ENCODE measurements at places on chromosomes 2 and 18.
A peak's percentile ranks its signal among the peaks of the same experiment; 100 is the strongest.

- no peak for DNase-seq
Measured at GRCh38 chr2:202203348-202203747, 35.0 kb downstream of the SUMO1 start.

DNA sequence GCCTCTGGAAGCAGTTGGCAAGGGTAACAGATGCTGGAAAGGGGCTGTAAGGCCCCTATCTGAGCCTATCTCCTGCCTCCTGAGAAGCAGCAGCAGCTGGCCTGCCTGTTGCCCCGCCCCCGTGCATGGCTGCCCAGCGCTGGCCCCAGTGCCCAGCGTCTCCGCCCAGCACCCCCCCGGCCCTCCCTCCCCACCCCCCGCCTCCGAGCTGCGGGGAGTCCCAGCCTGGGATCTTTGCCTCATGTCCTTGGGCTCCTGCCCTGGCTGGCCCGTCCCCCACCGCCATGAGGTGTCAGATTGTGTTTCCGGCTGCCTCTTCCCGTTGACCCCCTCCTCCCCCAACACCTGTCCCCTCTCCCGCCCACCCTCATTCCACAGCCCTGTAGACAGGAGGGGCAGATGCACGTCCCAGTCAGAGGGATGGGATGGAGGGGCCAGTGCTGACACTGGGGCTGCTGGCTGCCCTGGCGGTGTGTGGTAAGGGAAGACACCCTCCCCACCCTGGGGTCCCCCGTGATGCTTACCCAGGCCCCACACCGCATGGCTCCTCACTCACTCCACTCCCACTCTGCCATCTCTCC is at the start of gene CHRND:
CHRND (plus strand) TSS at position 370 of the 581 bp plus-strand sequence; CDS start at position 426, 56 bp downstream.
- DNase-seq: no peak

GRCh38 chr2:33292981-33293595 is 183.4 kb upstream of the RASGRP3 start:
- peak; percentile 88 for DNase-seq

GRCh38 chr2:225074919-225075681 is 32.8 kb upstream of the DOCK10 start:
- no peak for DNase-seq

- no peak for DNase-seq
Measured at GRCh38 chr2:180334514-180334913, 327.4 kb upstream of the CWC22 start.

- DNase-seq: no peak
Measured at GRCh38 chr2:46125798-46126197, 171.4 kb upstream of the EPAS1 start.

- no peak for DNase-seq
Measured at GRCh38 chr2:240595381-240596079, 9.0 kb downstream of the CAPN10 start.

DNA sequence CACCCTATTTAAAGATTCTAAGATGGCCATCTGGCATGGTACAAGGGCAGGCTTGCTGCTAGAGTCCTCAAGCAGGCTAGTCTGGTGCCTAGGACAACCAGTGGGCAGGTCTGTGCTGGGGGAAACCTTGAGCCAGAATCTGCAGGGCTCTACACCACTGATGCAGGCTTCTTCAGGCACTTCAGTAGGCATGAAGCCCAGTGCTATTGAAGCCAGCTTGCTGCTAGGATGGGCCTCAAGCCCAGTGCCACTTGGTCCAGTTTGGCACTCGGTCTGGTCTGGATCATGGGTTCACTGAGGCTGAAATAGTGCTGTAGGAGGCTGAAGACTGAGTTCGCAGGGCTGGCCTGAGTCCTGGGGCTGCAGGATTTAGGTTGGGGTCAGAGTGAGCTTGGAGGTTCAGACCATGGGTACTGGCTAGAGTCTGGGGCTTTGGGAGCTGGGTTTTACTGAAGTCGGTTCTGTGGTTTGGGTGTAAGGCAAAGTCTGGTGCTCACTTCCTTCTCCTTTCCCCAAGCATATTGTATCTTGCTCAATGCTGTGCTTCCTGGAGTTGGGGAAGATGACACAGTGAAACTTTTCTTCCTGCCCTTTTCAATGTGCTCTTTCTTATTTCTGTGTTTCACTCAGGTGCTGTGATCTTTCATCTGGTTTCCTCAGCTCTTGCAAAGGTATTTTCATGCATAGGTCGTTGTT is 41.2 kb downstream of the SP100 start:
- no peak for DNase-seq

GRCh38 chr18:65767406-65767805 is 16.6 kb downstream of the CDH7 start:
- DNase-seq: no peak

DNA sequence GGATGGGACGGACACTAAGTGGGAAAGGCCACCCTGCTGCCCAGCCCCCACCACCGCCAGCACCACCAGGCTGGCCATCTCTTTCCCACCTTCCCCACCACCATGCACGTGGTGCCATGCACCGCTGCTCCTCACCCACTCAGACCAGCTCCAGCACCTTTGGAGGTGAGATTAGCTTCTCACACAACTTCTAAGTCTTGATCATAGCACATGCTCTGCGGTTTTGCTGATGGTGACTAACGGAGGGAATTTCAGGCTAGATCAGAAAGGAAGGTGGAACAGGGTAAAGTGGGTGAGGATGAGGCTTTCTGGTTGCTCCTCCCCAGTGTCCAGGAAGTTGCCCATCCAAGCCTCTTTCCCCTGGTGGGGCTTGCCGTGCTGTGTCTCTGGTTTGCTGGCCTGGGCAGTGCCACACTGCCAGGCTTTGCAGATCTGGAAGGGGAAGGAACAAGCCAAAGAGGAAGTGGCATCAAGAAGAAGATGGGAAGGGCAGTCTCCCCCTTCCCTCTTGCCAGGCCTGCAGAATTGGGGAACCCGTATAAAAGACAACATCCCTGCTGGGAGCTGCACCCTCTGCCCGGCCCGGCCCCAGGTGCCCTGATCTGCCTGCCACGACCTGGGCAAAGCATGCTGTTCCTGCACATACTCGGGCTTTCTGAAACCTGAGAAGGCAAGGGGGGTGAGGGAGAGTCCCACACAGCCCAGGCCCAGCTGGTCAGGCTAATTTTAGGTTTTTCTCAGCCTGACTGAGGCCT is 44.3 kb upstream of the CAB39 start:
- DNase-seq: no peak

GRCh38 chr18:52367953-52368742 is 28.2 kb downstream of the DCC start:
- DNase-seq: no peak

- DNase-seq: no peak
Measured at GRCh38 chr2:168518555-168519066, 62.5 kb downstream of the CERS6 start.

DNA sequence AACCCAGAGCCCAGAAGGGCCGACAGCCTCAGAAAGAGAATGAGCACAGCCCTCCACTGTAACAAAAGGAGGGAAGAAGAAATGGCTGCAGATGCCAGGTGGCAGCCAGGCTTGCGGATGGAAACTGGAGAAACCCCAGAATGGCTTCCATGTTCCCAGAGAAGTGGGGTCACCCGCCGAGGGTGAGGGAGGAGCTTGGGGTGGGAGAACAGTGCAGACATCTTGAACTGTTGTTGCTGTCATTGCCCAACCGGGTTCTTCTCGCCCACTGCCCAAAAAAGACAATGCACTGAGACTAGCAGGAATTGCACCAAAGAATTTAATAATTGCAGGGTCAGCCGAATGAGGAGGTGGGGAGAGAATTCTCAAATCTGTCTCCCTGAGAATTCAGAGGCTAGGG is 223.2 kb upstream of the RAB6C start:
- DNase-seq: no peak

DNA sequence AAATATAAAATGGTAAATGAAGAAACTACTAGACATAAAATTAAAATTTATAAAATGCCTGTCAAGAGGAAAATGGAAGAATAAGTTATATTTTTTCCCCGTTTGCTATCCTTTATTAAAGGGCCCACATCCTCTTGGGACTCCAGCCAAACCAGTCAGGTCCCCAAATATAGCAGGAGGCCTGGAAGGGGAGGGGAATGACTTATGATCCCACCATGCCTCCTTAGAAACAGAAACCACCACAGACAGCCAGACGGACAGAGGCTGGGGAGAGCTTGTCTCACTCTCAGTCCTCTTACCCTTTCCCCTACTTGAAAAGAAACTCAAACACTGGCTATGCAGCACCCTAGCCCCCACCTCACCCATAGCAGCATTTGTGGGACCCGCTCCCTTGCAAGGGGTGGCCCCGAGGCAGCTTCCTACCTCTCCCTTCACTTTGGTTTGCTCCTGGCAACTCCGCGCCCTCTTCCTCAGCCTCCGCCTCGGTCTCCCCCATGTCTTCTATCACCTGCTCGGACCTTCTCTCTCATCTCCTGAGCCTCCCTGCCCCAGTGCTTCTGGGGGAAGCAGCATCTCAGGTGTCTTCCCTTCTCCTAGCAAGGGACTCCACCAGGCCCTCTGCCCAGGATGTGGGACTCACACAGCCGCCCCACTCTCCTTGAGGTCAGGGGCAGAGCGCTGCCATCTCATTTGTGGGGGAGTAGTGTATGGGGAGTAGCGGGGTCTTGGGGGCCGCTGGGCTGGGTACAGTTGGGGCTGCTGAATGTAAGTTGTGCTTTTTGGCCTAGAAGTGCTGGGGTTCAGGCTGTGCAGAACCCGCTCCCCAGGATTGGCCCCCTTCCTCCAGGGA is 37.4 kb upstream of the ANKRD62 start:
- DNase-seq: no peak

- peak; percentile 87 for DNase-seq
Measured at GRCh38 chr18:73756256-73757091, 391.2 kb downstream of the FBXO15 start.

DNA sequence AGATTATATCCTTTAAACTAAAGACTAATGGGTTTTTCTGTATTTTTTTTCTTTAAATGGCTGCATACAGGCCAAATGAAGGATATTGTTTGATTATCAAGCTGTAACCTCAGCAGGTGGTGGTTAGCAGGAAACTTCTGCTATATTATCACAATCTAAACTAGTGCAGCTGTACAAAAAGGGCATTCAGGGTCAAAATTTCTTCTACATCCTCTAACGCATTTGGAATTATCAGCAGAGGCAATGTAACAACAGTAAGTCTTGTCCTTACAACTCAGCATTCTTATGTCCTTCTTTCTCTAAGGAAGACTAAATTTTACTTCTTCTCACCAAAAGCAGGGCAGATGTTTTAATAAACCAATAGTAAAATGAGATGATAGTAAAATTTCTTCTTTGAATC is 135.8 kb upstream of the FN1 start:
- no peak for DNase-seq

GRCh38 chr2:48709096-48710034 is 46.2 kb downstream of the LHCGR start:
- no peak for DNase-seq

GRCh38 chr2:38274286-38275276 is 102.5 kb downstream of the ATL2 start:
- DNase-seq: peak; percentile 47

DNA sequence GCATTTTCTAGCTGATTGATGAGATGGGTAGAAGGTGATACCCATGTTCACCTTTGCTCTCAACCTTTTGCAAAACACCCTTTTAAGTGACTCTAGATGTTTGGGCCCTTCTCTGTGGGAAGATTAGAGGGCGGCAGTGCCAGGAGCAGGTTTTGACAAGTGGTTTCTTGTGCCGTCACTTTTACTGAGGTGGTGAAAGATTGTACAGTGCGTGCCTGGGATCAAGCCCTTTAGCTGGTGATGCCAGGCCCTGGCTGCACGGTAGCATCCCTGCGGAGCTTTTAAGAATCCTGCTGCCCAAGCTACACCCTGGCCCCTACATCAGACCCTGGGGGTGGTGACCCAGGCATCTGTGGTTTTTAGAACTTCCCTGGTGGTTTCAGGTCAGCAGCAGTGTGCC is 29.1 kb downstream of the MTCL1 start:
- DNase-seq: no peak

GRCh38 chr2:181165199-181165868 is 184.9 kb downstream of the UBE2E3 start:
- no peak for DNase-seq

- DNase-seq: no peak
Measured at GRCh38 chr2:101980368-101980767, 11.4 kb upstream of the IL1R2 start.

- DNase-seq: no peak
Measured at GRCh38 chr2:105570757-105571156, 171.9 kb upstream of the FHL2 start.

- DNase-seq: no peak
Measured at GRCh38 chr2:15618449-15618855, 26.8 kb downstream of the DDX1 start.

DNA sequence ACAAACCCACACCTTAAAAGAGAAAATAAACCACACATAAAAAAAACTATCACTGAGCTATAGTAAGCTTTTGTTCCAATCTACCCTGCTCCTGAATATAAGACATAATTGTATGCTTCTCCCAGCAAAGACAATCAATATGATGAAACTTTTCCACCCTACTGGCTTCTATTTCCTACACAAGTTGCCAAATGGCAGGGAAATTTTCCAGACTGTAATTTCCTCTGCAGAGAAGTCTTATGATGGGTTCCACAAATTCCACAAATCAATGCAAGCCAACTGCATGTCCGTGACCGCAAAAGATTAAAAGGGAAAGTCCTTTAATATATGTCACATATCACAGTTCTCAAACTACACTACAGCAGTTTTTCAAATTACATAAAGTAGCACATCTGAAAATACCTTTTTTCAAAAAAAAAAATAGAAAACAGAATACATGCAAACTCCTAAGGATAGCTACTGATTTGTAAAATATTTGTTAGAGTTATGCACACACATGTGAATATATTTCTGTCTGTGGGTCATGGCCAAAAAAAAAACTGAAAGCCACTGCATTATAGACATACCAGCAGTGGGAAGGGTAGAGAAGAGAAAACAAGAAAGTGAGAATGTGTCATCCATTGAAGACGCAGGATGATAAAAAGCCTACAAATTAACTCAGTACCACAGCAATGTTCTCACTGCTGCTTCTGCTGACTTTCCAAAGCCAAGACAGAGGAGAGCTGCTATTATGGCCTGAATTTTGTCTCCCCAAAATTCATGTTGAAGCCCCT is 61.4 kb downstream of the RPL31 start:
- no peak for DNase-seq

- no peak for DNase-seq
Measured at GRCh38 chr2:120628248-120628647, 107.4 kb upstream of the GLI2 start.

DNA sequence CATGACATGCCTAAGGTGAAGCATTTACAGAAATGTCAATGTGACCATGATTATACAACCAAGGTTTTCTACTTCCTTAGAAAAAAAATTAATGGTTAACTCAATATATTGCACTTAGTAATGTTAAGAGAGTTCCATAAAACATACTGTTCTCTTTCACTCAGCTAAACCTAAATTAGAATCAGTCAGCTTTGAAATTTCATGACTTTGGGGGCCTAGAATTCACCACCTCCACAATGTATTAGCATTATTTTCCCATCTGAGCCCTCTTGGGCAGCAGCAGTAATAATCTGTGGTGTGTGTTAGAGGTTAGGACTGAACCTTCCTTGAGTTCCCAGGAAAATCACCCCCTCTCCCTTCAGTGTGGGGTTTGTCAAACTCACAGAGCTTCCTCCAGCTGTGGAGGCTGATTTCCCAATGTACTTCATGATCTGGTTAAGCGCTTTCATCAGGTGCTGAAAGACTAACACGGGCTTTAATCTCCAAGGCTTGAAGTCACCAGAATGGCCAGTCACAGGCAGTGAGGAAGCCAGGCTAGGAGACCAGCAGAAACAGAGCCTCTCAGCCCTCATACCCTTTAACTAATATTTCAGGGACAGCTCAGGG is 7.1 kb upstream of the UPP2 start:
- DNase-seq: no peak
